ENCODE measurements at places on chromosomes 3 and 15.

DNA sequence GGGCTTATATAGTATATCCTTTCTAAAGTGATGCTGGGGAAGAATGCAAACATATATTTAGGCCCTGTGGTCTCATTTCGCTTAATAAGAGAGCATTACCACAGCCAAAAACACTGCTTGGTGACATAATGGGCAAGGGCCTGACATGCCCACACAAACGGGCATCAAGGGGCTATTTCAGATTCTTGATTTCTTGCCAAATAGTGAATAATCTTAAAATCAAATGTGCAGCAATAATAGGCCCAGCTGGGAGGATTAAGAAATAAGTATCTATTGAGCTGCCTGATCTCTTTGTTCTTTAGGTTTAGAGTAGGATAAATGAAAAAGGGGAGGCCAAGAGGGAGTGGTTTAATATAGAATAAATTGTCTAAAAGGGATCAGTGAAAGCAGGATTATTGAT lies 241.0 kb upstream of the GBE1 start:
- DNase-seq, result no peak

GRCh38 chr15:46786590-46787285 lies 930.6 kb upstream of the SEMA6D start:
- no peak for DNase-seq

GRCh38 chr3:183224180-183224970 lies 28.7 kb upstream of the B3GNT5 start:
- no peak for DNase-seq

DNA sequence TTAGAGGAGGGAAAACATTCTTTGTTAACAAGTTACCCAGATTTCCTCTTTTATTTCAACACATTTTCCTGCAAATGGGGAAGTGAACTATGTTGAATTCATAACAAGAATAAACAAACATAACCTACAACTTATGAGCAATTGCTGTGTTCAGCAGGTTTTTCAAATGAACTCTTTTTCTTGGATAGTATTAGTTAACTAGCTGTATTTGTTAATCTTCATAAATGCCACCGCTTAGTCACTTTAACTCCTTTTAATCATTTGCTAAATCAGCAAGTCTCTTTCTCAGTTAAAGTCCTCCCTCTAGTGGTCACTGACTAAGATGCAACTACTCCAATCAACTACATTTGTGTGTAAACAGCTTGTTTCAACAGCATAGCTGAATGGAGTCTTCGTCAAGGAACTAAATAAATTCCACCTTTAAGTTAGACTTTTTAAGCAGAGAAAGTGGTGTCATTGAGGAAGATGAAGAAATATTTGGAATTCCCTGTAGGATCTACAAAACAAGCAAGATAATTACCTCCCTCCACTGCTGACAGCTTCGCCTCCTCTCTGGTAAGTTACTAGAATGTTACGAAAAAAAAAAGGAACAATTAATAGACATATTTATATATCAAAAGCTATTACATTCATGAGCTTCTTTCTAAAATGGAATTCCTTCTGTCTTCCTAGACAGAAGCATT lies 1122.0 kb downstream of the ROBO1 start:
- DNase-seq, result peak; percentile 38

GRCh38 chr3:106482451-106482850 lies 613.6 kb upstream of the CBLB start:
- no peak for DNase-seq

- no peak for DNase-seq
Measured at GRCh38 chr3:150074697-150075416, 104.2 kb upstream of the PFN2 start.

All from urothelium cell line (cell line).